ENCODE measurements at places on chromosomes 13 and 19.

GRCh38 chr13:28568286-28568685 lies 73.4 kb upstream of the FLT1 start:
- peak; percentile 71 for DNase-seq

DNA sequence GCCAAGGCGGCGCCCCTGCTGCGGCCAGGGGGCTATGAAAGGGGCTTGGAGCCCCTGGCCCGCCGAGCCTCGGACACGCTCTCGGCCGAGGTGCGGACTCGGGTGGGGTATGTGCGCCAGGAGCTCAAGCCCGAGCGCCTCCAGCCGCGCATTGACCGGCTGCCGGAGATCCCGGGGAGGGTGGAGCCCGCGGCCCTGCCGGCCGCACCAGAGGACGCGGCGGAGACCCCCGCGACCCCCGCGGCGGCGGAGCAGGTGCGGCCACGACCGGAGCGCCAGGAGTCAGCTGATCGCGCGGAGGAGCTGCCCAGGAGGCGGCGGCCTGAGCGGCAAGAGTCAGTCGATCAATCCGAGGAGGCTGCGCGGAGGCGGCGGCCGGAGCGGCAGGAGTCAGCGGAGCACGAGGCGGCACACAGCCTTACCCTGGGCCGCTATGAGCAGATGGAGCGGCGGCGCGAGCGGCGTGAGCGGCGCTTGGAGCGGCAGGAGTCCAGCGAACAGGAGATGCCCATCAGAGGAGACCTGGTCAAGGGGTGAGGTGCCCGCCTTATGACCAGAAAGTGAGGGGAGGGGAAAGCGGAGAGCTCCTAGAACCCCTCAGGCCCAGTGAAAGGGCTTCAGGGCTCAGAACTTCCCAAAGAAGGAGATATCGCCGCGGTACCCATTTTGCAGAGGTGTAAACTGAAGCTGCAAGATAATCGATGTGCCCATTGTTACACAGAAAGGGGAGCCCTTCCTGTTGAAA lies 8.8 kb upstream of the SHKBP1 start:
- no peak for DNase-seq

DNA sequence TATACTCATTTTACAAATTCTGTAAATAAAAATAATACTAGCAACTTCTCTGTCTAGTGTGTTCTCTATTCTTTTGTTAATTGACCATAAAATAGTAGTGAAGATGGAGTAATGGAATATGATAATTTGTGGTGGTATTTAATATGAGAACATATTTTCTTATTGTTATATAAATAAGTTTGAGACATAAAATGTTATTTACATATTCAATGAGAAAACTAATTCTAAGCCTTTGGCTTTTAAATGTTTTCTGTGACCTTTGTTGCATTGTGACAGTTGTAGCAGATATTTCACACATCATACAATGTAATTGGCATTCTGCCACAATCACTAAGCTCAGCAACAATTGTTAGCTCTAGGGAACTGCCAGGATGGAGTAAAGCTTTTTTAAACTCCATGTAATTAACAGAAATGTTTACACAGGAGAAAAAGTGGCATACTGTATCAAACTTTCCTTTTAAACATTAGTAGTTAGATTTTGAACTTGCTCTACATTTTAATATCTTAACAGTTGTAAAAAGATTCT lies 562.1 kb upstream of the PCDH9 start:
- DNase-seq: no peak

- no peak for DNase-seq
Measured at GRCh38 chr13:106499113-106499512, 36.3 kb downstream of the EFNB2 start.

- no peak for DNase-seq
Measured at GRCh38 chr13:26555413-26555812, 2.1 kb upstream of the WASF3 start.

DNA sequence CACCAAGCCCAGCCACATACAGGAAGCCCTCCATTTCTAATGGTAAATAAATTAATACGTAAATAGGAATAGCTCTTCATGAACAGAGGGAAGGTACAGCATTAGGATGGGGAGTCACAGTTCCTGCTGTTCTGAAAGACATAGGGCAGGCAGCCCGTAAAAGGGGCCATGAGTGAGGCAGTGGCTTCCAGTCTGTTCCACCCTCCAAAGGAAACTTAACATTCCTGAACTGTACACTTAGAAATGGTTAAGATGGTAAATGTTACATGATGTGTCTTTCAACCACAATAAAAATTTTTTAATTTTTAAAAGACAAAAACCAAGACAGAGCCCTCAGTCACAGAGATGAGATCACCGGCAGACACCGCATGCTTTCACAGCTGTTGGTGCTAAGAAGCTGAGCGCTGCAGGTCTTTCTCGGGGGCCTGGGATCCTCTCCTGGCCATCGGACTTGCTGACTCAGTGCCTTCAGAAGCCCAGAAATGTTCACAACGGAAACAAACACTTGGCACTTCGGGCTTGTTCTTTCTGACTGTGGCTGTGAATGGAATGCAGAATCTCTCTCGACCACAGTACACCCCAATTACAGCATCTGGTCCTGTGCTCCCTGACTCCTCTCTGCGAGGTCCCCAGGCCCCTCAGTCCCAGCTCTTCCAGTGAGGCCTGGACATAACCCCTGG lies 36.4 kb downstream of the EPS15L1 start:
- peak; percentile 74 for DNase-seq

DNA sequence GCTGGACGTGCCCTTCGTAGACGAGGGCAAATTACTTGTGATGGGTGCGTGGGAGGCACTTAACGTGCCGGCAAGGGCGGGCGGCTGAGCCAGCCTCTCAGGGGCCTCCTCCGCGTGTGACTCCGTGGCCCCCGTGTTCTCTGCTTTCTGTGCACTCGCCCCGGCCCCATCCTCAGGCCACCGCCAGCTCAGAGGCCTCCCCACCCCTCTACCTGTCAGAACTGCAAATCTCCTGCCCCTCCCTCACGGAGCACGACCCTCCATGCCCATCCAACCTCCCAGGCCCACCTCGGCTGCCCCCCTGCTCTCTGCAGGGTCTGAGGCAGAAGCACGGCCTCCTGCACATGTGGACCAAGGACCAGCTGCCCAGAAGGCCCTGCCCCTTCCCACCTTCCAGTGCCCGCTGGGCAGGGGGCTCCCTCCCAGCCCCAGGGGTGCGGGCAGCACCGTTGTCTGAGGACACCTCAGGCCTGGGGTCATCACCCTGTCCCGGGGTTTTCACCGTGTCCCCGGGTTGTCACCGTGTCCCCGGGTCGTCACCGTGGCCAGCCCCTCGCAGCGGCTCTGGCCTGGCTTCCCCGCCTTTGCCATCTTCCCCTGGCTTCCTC lies 44.5 kb downstream of the TMEM255B start:
- no peak for DNase-seq

- no peak for DNase-seq
Measured at GRCh38 chr19:2847507-2847906, 6.2 kb downstream of the ZNF555 start.

DNA sequence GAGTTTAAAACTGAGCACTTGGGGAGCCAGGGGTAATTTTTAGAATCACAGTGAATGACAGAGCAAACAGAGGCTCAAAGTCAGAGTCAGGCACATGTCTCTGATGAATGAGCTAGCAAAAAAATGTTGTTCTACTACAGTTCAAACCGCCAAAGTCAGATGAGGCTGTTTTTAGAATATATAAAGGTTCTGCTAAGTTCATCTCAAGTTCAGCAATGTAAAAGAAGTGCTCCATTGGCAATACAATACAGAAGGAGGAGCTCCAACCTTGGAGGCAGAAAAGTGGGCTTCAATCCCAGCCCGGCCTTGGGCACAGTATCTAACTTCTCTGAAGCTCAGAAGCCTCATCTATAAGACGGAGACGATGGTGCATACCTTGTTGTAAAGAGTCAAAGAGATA lies 70.1 kb upstream of the IPO5 start:
- peak; percentile 42 for DNase-seq

- DNase-seq: no peak
Measured at GRCh38 chr19:42114412-42114811, 17.8 kb downstream of the POU2F2 start.

- no peak for DNase-seq
Measured at GRCh38 chr19:8308891-8309291, 733 bp upstream of the CD320 start.

DNA sequence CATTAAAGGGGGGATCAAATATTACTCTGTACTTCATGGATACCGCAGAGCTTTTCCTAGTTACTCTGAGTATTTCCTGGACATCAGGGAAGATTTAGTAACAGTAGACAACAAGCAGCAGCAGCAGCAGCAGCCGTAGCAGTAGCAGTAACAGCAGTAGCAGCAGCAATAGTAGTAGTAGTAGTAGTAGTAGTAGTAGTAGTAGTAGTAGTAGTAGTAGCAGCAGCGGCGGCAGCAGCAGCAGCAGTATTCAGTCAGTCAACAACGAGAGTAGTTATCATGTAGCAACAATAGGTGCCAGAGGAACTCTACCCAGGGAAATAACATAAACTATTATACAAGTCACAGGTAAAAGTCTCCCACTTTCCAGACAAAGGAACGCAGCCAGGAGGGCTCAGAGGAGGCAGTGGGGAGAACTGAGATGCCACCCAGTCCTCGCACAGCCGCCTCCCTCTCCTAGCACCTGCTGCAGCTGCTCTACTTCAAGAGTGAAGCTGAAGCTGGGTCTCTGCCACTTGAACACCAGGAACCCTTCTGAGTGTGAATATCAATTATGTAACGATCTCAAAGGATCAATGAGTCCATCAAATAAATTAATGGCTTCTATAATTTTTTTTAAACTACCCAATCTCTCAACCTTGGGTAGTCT lies 1.3 kb upstream of the DOCK9 start:
- DNase-seq: no peak

- no peak for DNase-seq
Measured at GRCh38 chr13:63948045-63948444, 2532.4 kb upstream of the PCDH20 start.

DNA sequence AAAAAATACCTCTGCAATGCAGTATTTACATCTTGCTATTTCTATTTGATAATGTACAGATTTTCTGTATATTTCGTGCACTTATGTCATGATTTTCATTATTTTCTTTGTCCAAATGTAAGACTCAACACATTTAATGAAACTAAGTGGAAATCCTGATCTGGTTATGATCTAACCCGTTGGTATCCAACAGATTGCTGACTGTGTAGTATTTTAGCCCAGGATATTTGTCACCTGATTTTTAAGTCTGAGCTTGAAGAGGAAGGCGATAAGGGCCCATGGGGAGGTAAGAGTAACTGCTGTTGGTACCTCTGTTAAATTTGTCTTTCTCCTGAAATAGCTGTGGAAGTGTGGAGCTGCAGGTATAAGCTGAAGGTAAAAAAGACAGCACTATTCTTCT lies 45.3 kb downstream of the WASF3 start:
- no peak for DNase-seq

- DNase-seq: no peak
Measured at GRCh38 chr19:8302734-8303133, 5.4 kb downstream of the CD320 start.

DNA sequence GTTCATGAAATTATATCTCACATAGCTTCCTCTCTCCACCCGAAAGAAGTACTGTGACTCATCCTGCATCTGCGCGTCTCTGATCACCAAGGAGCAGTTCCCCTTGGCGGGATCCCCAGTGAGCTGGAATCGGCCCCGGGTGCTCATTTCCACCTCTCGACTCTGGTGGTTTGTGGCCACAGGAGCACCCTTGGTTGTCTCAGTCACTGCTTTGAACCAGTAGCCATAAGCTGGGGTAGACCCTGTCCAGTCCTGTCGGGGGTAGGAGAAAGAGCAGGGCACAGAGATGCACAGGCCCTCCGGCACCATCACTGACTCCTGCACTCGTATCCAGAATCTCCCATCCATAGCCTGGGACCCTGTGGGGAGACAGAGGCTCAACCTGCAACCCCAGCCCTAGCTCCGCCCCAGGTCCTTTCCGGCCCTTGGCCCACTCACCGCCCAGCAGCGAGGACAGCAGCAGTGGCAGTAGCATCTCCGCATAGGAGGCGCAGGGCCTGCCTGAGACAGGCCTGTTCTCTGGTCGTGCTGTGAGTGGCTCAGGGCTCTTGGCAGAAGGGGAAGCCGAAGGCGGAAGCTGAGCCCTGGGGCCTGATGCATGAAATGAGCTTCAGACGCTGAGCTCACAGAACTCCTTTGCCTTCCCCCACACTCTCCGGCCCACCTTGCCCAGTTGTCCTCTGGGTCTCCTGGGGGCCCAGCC lies at the start of gene SIGLEC10:
Gene SIGLEC10 (minus strand): TSS at position 536 of the 703 bp plus-strand sequence. CDS start 61 bp downstream, at position 475.
- peak; percentile 44 for DNase-seq

- DNase-seq: no peak
Measured at GRCh38 chr19:12937093-12937926, 1.1 kb upstream of the CALR start.

- no peak for DNase-seq
Measured at GRCh38 chr13:72638059-72638815, 89.2 kb downstream of the MZT1 start.

DNA sequence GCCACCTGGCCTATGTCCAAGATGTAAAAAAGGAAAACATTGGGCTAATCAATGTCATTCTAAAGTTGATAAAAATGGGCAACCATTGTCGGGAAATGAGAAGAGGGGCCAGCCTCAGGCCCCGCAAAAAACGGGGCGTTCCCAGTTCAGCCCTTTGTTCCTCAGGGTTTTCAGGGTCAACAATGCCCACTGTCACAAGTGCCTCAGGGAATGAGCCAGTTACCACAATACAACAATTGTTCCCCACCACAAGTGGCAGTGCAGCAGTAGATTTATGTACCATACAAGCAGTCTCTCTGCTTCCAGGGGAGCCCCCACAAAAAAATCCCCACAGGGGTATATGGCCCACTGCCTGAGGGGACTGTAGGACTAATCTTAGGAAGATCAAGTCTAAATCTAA lies 112.5 kb downstream of the ZNF486 start:
- no peak for DNase-seq

DNA sequence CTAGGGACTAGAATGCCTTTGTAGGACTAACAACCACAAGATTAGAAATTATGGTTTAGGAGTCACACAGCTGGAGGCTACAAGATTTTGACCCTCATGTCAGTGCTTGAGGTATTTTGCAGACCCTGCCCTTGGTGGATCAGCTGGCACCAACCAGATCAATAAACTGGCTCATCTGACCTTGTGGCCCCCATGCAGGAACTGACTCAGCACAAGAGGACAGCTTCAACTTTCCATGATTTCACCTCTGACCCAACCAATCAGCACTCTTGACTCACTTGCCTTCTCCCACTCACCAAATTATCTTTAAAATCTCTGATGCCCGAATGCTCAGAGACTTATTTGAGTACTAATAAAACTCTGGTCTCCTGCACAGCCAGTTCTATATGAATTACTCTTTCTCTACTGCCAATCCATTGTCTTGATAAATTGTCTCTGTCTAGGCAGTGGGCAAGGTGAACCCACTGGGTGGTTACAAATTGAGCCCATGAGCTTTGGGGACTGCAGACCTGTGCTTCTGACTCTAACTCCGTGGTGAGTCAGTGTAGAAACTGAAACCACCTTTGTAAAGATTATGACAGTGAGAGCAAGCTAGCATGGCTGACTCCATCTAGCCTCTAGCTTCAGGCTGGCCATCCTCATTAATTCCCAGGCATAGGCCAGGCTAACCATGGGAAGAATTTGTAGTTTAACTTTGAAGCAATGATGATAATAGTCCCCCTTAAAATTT lies 33.9 kb upstream of the CEACAM8 start:
- no peak for DNase-seq

DNA sequence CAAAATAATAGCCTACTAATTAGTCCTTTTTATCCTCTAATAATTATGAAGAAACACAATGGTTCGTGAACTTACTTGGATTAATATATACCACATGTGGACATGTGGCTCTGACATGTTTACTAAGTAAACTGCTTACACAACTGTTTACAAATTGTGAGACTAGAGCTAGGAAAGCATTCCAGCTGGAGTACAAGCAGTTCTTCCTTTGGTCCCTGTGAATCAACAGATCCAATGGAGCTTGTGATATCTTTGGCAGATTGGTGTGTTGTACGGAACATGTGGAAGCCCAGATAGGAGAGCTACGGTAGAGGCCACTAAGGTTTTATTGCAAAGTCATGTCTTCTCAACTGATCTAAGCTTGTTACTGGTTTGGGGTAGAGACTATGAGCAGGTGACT lies 145.5 kb upstream of the SPRY2 start:
- no peak for DNase-seq
